Fibroblast of the aortic adventitia (primary cell): ENCODE measurements at places on chromosomes 7 and 10.

GRCh38 chr10:88551246-88551645 lies 31.9 kb downstream of the RNLS start:
- DNase-seq = no peak

GRCh38 chr10:70137927-70138883 lies 5.6 kb upstream of the AIFM2 start:
- DNase-seq = no peak

DNA sequence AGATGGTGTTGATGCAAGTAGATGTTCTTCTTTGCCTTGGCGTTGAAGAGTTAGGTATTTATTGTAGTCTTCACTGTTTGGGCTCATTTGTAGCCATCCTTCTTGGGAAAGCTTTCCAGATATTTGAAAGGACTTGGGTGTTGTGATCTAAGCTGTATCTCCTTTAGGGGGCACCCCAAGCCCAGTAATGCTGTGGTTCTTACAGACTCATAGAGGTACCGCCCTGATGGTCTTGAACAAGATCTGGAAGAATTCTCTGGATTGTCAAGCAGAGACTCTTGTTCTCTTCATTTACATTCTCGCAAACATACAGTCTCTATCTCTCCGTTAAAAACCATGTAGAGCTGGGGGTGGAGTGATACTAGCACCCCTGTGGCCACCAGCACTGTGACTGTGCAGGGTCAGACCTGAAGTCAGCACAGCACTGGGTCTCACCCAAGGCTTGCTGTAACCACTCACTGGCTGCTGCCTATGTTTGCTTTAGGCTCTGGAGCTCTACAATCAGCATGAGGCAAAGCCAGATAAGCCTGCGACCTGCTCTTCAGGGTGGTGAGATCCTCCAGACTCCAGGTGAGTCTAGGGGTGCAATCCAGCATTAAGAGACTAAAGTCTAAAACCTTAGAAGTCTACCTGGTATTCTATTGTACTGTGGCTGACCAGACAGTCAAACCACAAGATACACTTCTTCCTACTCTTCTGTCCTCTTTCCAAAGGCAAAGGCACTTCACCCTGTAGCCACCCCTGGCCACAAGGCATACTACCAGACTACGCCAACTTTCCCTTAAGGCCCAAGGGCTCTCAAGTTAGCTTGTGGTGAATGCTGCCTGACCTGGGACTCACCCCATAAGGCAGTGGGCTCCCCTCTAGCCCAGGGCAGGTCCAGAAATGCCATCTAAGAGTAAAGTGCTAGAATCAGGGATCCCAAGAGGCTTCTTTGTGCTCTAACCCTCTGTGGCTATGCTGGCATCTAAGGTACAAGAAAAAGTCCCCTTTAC lies 209.7 kb upstream of the TMEM196 start:
- DNase-seq = peak; percentile 93

DNA sequence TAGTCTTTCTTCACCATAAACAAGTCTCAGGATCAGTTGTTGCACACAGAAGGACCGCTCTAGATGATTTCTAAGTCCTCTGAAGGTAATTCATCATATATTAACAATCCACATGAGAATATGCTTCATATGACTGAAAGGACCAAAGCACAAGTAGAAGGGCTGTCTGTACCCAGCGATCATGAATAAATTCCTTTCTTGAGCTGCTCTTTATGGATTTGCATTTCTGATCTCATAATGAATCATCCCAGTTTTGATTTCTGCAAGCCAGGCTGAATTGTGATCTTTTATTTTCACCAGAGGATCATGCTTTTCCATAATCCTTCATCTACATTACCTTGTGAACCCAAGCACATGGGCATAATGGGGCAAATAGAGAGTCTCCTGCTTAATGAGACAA lies 675.6 kb downstream of the MAGI2 start:
- no peak for DNase-seq

DNA sequence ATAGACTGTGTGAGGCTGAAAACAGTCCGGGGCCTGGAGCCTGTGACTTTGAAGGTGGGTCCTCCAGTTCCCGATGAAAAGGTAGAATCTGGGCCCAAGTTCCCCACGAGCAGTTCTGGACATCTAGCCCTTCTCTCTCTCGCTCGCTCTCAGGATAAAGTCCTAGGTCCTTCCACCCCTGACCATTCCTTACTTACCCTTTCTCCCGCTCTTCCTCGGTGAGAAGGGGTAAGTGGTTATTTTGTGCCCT lies 713 bp downstream of the IMMP2L start:
- no peak for DNase-seq

- DNase-seq = no peak
These were observed 349.4 kb downstream of the GATA3 start for GRCh38 chr10:8403711-8404371.

DNA sequence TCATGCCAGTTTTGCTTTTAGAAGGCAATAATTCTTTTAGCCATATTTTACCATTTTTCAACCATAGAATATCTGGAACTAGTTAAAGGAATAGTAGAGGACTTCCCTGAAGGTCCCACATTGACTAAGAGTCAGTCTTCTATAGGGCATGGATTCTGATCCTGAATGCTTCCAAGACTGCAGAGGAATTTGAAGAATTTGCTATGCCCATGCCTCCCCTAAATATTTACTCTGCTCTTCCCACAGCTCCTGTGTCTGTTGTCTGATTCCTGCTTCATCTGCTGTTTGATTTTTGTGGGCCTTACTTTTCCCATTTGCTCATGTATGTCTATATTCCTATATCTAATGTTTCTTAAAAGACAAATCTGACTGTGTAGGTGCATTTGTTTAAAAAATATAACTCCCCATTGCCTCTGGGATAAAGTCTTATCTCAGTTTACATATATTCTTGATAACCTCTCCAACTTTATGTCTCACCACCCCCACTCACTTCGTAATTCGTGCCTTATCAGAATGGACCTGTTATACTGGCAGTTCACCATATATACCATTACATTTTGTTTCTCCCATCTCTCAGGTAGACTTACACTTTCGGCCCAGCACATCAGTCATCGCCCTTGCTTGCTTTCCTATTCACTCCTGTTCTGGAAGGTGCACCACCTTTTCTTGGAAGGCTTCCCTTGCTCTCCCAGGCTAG lies 33.9 kb downstream of the LRRC4 start:
- DNase-seq = no peak
